MCF 10A (cell line): ENCODE measurements at places on chromosomes 2 and 18.

- DNase-seq, result no peak
Measured at GRCh38 chr18:37617623-37618022, 52.0 kb upstream of the CELF4 start.

GRCh38 chr2:23541503-23542229 lies 156.7 kb downstream of the KLHL29 start:
- DNase-seq, result no peak

- peak; percentile 79 for DNase-seq
Measured at GRCh38 chr2:39913648-39914461, 134.8 kb upstream of the THUMPD2 start.

DNA sequence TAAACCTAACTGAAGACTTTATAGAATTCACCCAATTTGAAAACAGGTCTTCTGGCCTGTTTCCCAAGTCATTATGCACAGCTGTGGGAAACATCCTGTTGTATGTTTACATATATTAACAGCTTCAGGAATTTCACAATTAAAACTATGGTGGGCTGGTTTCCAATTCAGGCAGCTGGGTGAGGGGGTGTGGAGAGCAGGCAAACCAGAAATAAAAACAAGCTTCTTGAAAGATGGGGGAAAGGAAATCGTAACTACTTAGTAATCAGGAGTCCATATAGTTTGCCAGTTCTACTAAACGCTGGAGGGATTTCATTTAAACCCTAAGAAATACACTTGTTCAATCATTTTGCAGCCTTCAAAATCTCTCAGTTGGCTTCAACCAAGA lies 22.8 kb downstream of the ATP8B1 start:
- peak; percentile 81 for DNase-seq

DNA sequence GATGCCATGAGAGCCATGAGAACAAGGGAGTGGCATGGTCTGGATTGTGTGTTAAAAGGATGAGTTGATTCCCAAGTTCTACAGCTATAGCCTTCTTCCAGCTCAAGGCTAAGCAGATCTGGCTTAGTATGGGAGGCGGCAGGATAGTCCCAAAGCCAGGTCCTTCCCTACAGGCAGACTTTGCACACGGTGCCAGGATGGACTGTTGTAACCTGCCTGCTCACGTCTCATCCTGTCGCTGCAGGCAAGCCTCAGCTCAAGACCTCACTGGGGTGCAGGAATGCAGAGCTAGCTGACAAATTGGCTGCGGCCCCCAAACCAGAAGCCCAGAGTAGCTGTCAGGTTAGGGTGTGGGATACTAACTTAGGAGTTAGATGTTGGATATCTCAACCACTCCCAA lies 28.8 kb upstream of the IGFBP5 start:
- peak; percentile 51 for DNase-seq
